GM20000 (cell line): ENCODE measurements at places on chromosomes 7 and 10.

- no peak for DNase-seq
Measured at GRCh38 chr7:156881679-156882078, 11.3 kb downstream of the LMBR1 start.

GRCh38 chr7:37312608-37313007 is 136.1 kb downstream of the ELMO1 start:
- DNase-seq, result no peak

- no peak for DNase-seq
Measured at GRCh38 chr10:32004161-32004591, 52.0 kb downstream of the KIF5B start.

- DNase-seq, result no peak
Measured at GRCh38 chr10:122117475-122117874, 128.5 kb downstream of the TACC2 start.
